Stimulated activated CD8-positive, alpha-beta memory T cell treated with anti-CD3 and anti-CD28 coated beads, Interleukin-4, amount 100 ng/mL, for 4 hours (primary cell): ENCODE measurements at places on chromosomes 6 and 20.

GRCh38 chr6:80553071-80553740 lies 446.7 kb downstream of the BCKDHB start:
- DNase-seq, result no peak

- no peak for DNase-seq
These were observed 24.6 kb downstream of the MYLK4 start for GRCh38 chr6:2725999-2726567.

- no peak for DNase-seq
These were observed 111.0 kb downstream of the DTNBP1 start for GRCh38 chr6:15551798-15552197.

GRCh38 chr6:109701774-109702173 lies 10.7 kb downstream of the FIG4 start:
- no peak for DNase-seq

- DNase-seq, result no peak
These were observed 30.4 kb downstream of the FYN start for GRCh38 chr6:111842891-111843290.

DNA sequence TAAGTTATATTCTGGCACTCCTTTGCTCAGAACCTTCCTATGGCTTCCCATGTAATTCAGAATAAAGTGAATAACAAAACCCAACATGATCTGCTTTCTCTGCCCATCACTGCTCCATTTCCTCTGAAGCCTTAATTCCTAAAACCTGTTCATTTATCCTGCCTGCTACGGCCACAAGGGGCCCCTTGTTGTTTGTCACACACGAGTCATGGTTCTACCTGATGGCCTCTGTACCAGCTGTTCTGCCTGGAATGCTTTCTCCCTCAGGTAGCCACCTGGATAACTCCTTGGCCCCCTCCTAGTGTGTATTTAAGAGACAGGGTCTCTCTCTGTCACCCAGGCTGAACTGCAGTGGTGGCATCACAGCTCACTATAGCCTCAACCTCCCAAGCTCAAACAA lies 26.8 kb downstream of the ERGIC3 start:
- no peak for DNase-seq

GRCh38 chr6:33817489-33817888 lies 13.7 kb upstream of the MLN start:
- DNase-seq, result no peak

- DNase-seq, result no peak
These were observed 34.6 kb downstream of the FKBP1C start for GRCh38 chr6:63245909-63246308.

DNA sequence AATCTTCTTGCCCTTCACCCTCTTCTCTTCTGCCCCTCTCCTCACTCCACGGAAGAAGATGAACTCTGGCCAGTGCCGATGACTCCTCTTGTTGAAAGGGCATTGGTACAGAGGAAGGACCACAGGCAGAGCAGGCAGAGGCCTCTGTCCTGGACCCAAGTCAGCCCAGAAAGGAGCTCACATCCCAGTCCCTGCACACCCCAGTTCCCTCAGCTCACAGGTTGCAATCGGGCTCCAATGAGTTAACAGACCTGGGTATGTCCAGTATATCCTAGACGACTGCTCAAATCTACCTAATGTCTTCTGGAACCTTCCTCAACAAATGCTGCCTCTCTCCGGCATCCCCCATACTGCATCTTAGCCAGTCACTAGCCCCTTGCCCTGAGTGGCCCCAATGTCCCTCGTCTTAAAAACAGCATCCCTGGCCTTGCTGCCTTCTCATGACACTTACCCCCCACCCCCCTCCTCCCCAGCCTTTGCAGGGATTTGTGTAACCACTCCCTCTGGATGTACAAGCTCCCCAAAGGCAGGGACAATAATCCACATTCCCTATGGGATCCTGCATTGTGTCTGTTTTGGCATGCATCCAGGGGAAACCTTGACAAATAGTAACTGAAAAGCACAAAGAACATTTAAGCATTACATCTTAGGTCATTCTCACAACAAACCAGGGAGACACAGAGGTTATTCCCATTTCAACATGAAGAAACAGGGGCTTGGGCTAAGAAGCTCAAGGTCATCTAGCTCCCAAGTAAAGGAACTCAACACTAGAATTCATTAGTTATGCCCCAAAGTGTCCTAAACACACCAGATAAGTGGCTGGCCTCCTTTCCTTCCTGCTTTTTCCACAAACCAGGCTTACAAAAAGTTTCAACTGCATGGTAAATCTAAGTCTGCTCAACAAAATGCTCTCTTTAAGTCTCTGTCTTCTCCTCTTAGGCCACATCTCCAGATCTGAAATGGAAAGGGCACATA lies 45.1 kb downstream of the TRERF1 start:
- DNase-seq, result no peak

DNA sequence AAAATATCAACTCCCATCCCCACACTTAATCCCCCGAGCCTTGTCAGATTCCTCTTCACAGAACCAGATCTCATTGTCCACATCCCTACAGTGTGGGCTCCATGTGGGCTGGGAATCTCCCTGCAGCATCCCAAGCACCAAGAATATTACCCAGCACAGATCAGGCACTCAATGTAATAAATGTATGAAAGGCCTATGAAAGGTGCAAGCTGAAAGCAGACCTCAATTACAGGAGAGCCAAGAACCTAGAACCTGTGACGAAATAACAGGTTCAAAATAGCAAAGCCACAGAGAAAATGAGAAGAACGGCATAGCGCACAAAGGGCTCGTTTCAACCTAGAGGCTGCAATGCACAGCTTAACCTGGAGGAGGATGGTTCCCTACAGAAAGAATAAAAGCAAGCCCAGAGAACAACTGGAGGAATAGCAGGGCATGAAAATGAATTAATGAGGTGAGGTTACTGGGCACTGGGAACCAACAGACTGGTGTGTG lies 3.1 kb downstream of the SLC23A2 start:
- no peak for DNase-seq

DNA sequence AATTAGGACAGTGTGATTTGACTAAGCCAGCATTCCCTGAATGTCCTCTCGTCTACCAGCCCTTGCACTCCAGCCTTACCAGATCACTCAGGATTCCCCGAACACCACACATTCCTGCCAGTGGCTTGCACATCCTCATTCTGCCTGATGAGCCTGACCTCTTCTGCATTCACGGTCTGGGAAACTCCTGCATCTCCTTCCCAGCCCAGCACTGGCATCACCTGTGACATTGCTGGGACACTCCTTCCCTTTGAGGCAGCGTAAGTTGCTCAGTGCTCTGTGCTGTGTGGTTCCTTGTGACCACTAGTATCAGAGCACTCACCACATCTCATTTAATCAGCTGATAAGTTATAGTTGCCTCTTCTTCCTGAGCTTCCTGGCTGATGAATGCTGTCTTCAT lies 17.3 kb downstream of the NCOA7 start:
- DNase-seq, result no peak

- DNase-seq, result no peak
These were observed 9.8 kb upstream of the TASP1 start for GRCh38 chr20:13648291-13649228.

DNA sequence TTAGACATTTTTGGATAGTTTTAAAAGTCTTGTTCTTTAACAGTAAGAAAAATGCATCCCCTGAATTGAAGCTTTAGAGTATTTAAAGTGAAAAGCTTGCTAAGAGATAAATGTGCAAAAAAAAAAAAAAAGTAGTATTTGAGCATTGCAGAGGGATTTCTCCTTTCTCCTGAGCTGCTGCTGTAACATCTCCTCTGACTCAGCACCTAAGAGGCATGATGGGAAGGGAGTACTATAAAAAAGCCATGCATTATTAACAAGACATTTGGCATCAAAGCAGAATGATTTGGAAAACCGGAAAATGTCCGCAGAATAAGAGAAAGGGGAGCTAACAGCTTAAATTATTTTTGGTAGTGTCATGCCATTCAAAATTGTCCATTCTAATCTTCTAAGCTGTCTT lies 27.9 kb downstream of the B4GALT5 start:
- DNase-seq, result no peak

DNA sequence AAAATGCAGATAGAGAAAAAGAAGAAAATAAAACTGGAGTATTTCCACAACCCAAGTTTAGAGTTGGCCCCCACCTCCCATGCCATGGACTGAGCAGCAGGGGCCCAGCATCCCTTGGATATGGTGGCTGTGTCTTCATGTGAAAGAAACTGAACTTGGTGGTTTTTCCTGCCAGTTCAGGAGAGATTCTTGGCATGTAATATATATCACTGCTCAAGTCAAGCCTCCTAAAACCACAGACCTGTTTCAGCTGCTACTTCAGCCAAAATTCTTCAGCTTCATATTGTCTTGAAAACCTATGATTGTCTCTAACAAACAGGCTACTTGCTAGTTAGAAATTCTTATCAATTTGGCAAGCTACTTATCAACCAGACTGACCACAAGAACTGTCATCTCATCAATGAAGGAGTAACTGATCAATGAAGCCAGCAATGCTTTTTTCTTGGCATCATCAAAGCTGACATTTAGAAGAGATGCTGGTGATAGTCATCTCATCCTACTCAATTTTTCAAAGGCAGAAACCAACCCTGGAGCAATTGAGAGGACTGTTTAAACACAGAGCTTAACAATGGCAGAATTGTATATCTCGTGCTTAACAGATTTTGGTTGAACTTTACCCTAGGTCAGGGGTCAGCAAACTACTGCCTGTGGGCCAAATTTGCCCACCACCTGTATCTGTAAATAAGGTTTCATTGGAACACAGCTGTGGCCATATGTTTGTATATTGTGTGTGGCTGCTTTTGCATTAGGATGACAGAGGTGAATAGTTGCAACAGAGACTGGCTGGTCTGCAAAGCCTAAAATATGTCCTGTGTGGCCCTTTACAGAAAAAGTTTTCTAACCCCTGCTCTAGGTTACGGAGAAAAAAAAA lies 10.4 kb upstream of the NOL7 start:
- DNase-seq, result no peak

- no peak for DNase-seq
These were observed 134.4 kb upstream of the ASCC3 start for GRCh38 chr6:101015541-101015940.

GRCh38 chr6:131023834-131024504 lies 39.1 kb downstream of the EPB41L2 start:
- DNase-seq, result no peak

- DNase-seq, result no peak
These were observed 4.9 kb upstream of the FKBP1A start for GRCh38 chr20:1397710-1398109.

GRCh38 chr6:157101166-157101565 lies 222.2 kb downstream of the TMEM242 start:
- DNase-seq, result no peak

DNA sequence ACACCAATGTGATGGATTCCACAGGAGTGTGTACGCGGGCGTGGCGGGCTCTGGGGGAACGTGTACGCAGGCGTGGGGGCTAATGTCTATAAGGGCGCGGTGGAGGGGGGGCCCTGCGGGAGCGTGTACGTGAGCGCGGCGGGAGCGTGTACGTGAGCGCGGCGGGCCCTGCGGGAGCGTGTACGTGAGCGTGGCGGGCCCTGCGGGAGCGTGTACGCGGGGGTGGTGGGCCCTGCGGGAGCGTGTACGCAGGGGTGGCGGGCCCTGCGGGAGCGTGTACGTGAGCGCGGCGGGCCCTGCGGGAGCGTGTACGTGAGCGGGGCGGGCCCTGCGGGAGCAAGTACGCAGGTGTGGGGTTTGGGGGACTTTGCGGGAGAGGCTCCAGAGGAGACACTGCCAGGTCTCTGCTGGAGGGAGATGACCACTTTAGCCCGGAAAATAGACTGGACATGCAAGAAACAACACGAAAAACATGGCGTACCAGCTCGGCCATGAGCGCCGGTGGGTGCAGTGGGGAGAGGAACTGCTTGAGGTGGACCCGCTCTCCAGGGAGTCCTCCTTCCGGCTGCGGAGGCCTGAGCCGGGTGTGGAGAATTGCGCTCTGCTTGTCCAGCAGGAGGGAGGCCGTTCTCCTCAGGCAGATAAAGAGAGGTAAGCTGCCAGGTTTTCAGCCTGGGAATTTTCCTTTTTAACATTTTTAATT lies 27.8 kb upstream of the SMOC2 start:
- no peak for DNase-seq

DNA sequence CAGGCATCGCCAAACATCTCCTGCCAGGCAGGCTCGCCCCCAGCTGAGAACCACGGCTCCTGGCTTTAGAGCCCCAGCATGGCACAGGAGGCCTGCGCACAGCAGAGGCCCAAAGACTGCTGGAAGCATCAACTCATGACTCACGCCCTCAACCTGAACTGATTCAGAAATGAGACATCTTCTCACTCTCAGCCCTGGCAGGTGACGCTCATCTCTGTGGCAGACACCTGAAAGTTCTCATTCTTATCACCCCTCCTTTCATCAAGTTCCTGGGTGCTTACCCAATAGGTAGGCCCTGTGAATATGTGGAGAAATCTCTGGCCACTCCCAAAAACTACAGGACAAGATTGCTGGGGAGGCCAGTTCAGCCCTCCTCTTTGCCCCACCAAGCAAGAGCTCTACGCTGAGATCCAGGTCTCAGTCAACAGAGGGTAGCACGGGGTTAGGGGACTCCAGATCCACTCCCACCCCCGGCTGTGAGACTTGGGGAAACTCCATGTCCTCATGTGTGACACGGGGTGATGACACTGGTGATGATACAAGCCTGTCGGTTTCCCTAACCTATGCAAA lies 11.3 kb downstream of the NFATC2 start:
- DNase-seq, result no peak

- no peak for DNase-seq
These were observed 1.7 kb upstream of the SLC22A2 start for GRCh38 chr6:160260367-160260766.

DNA sequence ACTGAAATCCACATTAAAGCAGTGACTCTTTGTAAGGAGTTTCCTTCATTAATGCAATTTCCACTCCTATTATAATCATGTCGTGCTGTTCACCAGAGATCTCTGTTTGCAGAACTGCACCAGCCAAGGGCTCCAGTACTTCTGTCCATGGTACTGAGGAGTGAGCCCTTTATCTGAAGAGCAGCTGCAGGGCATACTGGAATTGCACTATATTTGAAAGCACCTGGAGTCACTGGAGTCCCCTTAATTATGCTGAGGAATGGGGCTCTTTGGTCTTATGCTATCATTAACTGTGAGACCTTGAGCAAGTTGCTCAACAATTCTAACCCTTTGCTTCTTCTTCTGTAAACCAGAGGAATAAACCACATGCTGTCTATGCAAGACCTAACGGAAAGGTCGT lies 61.7 kb upstream of the NUP153 start:
- no peak for DNase-seq

DNA sequence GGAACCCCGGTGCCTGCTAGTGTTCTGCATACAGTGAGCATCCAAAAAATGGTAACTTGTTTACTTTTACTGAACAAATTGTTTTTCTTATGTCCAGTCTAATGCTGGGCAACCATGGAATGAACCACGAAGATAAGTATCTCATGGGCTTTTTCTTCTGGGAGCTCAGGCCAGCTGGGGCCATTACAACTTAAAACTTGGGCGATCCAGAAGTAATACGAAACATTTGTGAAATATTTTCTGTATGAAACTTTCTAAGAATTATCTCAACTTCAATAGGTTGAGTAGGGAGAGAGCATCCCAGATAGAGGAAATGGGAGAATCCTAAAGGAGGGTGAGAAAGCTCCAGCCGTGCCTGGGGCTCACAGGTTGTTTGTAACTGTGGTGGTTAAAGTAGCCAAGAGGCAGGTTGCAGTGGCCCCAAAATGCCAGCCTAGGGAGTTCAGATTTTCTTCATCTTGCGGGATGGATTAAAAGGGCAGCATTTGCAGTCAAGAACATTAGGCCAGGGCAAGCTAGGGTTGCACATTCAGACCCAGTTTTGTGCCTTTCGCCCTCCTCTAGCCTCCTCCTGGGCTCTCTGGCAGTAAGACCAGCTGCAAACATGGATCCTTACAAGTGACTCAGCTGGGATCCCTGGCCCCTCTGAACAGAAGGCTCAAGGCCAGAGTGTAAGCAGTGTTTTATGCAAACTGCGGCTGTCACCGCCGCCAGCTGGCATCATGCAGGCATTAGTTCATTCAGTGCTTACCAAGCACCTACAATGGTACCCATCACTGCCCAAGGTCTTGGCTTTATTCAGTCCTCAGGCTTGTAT lies 41.5 kb downstream of the ELMO2 start:
- DNase-seq, result no peak
